ENCODE measurements at places on chromosomes 1 and 21. TPM values are rescaled to one million over a fixed set of nuclear protein-coding genes. Genes with fewer than 3 reads are reported as not detected.

The ADPRS gene
- total RNA-seq, result 27.0 TPM

The FCRL6 gene
- not detected for total RNA-seq

The HTR1D gene
- total RNA-seq, result 0.49 TPM

The CAMK2N1 gene
- total RNA-seq, result 5.2 TPM

The AMY1A gene
- total RNA-seq, result not detected

The KIF26B gene
- total RNA-seq, result under 0.01 TPM

The CIART gene
- 1.7 TPM for total RNA-seq

The DHX9 gene
- 144 TPM for total RNA-seq

The LAPTM5 gene
- total RNA-seq, result 11.2 TPM

The TAL1 gene
- 47.3 TPM for total RNA-seq

The GCSAML gene
- under 0.01 TPM for total RNA-seq

The HAO2 gene
- total RNA-seq, result not detected

The ST6GALNAC3 gene
- total RNA-seq, result 25.1 TPM

The IL10 gene
- not detected for total RNA-seq

The LIX1L gene
- 22.0 TPM for total RNA-seq

The PRKAA2 gene
- total RNA-seq, result 2.5 TPM

The FMOD gene
- total RNA-seq, result 0.65 TPM

The NOTCH2 gene
- total RNA-seq, result 4.7 TPM

The CD1B gene
- not detected for total RNA-seq

The OLFML2B gene
- total RNA-seq, result 0.13 TPM

The CAMSAP2 gene
- 54.7 TPM for total RNA-seq

The LRRC53 gene
- not detected for total RNA-seq

The CFAP74 gene
- total RNA-seq, result not detected

The KRTAP19-2 gene
- not detected for total RNA-seq

The F13B gene
- total RNA-seq, result not detected

The PCNT gene
- 29.9 TPM for total RNA-seq

The BCAN gene
- not detected for total RNA-seq

The HCRTR1 gene
- 0.65 TPM for total RNA-seq

The HSD3B2 gene
- not detected for total RNA-seq

The ZNF695 gene
- 3.3 TPM for total RNA-seq

The L1TD1 gene
- total RNA-seq, result not detected

The CFAP141 gene
- total RNA-seq, result not detected

The KCNE1 gene
- under 0.01 TPM for total RNA-seq

The ERVH48-1 gene
- total RNA-seq, result not detected

The HMGB4 gene
- not detected for total RNA-seq

Data from bladder microvascular endothelial cell (primary cell).